Activated CD8-positive, alpha-beta T cell treated with anti-CD3 and anti-CD28 coated beads, Interleukin-2, amount 10 ng/mL, durations not matched to agents 7 days and 5 days (primary cell): ENCODE measurements at places on chromosomes 7 and 10.

DNA sequence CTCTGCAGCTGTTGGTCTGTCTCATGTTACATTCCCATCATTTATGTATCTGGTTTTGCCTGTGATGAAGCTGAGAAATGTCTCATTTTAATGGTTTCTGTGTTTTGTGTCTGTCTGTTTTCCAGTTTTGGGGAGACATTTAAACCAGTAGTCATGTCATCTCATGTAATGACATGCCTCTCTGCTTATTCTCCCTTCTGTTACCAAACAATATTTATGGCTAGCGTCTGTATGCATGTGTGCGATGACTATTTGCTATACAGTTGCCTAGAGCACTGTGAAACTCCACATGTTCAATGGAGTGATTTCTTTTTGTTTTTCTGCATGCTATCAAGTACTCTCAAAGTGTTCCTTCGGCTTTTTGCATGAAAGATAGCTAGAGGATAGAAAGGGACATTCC, 132.0 kb downstream of the ST7 start:
- no peak overlapping the region for H3K27ac ChIP-seq
- no peaks in the 10 kb centered on the region for H3K36me3 ChIP-seq
- H3K4me3 ChIP-seq, result no peak overlapping the region
- DNase-seq, result no peak
- no peaks in the 10 kb centered on the region for H3K27me3 ChIP-seq

DNA sequence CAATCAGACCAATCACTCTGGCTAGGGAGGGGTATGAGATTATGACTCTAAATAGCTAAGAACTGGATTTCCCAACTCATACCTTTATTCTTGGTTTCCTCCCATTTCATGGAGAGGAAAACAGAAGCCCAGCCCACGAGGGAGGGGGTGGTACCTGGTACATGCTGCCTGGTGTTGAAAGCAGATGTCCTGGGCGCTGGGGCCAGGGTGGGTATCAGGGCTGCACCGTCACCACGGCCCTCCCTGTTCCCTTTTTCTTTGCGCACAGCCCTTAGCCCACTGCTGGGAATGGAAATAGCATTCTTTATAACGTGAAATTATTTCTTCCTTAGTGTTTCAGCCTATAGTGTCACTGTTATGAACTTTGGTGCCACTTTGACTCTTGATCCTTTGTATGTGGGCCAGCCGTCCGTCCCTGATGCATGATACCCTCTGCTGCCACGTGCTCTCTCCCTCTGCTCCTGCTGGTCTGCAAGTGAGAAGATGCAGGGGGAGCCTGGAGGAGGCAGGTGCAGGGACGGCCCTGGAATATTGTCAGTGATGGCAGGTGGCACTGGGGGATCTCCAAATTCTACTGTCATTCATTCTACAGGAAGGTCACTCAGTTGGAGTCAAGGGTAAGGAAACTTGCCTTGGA, 158.5 kb downstream of the CDH23 start:
- no peaks in the 10 kb centered on the region for H3K4me1 ChIP-seq
- DNase-seq, result no peak
- H3K27ac ChIP-seq, result no peak overlapping the region
- peaks cover 29% of the 10 kb centered on the region for H3K27me3 ChIP-seq
- no peak overlapping the region for H3K4me3 ChIP-seq
- no peaks in the 10 kb centered on the region for H3K36me3 ChIP-seq

- H3K4me1 ChIP-seq, result no peaks in the 10 kb centered on the region
- H3K4me3 ChIP-seq, result no peak overlapping the region
- peaks cover 21% of the 10 kb centered on the region for H3K27me3 ChIP-seq
- DNase-seq, result no peak
- H3K27ac ChIP-seq, result no peak overlapping the region
- H3K36me3 ChIP-seq, result no peaks in the 10 kb centered on the region
Observed at GRCh38 chr7:11835260-11835659, 3.3 kb upstream of the THSD7A start.

DNA sequence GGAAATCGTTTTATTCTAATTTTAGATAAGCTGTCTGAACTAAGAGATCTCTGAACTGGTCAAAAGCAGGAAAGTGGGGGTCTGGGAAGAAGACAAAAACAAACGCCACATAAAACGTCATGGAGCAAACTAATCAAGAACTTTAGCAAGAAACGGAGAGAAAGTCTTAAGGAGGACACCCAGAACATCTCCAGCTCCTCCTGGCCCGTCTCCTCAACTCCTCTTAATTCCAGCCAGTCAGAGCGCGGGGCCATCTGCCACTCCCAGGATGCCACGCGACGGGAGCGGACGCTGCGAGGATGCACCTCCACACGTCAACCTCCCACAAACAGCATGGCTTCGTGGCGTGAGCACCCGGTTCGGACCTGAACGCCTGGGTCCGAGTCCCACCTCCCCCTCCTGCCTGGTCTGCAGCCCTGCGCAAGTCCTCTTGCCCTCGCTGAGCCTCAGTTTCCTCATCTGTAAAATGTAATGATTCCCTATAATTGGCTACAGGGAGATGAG, 598 bp downstream of the MMS19 start:
- peak overlapping the region; percentile 98 for H3K27ac ChIP-seq
- peaks cover 18% of the 10 kb centered on the region for H3K36me3 ChIP-seq
- H3K27me3 ChIP-seq, result peaks cover 28% of the 10 kb centered on the region
- DNase-seq, result peak; percentile 84
- peak overlapping the region; percentile 98 for H3K4me3 ChIP-seq

GRCh38 chr7:106736508-106737201, 75.7 kb upstream of the CCDC71L start:
- no peaks in the 10 kb centered on the region for H3K27me3 ChIP-seq
- DNase-seq, result peak; percentile 64
- no peak overlapping the region for H3K4me3 ChIP-seq
- no peaks in the 10 kb centered on the region for H3K36me3 ChIP-seq

DNA sequence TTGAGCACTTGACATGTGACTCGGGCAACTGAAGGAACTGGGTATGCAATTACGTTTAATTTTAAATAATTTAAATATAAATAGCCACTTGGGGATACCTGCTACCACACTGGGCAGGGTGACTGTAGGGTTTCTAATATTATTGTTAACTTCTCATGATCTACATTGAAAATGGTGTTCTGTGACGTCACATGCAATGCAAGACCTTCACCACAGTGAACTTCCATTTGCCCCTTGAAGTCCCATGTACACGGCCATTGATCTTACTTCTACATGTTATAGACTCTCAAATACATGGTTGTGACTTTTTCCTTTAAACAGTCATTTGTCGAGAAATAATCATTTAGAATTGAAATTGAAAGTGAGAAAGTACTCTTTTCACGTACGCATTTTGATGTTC, 154.0 kb downstream of the MGMT start:
- no peaks in the 10 kb centered on the region for H3K27me3 ChIP-seq
- DNase-seq, result no peak
- H3K4me3 ChIP-seq, result no peak overlapping the region
- no peak overlapping the region for H3K27ac ChIP-seq

DNA sequence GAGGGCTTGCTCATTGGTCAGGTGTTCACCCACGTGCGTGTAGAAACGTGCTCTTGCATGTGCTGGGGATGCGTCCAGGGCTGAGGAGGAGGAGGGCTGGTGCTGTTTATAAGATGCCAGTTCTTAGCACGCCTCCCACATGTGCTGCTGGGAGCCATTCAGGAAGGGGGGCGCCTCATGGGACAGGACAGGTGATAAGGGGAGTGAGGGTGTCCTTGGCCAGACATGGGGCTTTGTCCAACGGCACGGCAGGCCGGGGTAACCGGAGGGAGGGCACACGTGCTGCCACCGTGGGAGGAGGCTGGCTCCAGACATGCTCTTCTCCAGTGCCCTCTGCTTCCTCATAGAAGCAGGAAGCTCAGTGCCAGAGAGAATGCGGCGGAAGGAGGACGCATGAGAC, 150.0 kb downstream of the ZMYND11 start:
- no peak overlapping the region for H3K27ac ChIP-seq
- H3K36me3 ChIP-seq, result no peaks in the 10 kb centered on the region
- peaks cover 16% of the 10 kb centered on the region for H3K4me1 ChIP-seq
- no peak overlapping the region for H3K4me3 ChIP-seq

DNA sequence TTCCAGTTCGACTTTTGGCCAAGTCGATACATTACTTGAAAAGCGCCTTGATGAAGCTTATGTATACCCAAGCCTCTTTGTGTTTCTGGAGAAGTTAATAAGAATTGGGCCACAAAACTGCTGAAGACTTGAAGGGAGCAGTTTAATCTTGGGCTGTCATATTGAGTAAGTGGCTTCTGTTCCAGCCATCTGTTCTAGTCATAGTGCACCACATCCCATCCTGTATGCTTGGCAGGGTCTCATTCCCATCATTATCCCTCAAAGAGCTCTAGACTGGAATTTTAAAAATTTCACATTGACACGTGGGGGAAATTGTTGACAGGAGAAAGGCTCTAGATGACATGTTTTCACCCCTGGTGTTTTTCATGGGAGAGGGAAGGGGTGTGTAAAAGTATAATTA, 196.6 kb upstream of the PLPP4 start:
- no peaks in the 10 kb centered on the region for H3K27me3 ChIP-seq
- H3K4me3 ChIP-seq, result no peak overlapping the region
- H3K4me1 ChIP-seq, result no peaks in the 10 kb centered on the region
- no peaks in the 10 kb centered on the region for H3K36me3 ChIP-seq
- no peak overlapping the region for H3K27ac ChIP-seq

DNA sequence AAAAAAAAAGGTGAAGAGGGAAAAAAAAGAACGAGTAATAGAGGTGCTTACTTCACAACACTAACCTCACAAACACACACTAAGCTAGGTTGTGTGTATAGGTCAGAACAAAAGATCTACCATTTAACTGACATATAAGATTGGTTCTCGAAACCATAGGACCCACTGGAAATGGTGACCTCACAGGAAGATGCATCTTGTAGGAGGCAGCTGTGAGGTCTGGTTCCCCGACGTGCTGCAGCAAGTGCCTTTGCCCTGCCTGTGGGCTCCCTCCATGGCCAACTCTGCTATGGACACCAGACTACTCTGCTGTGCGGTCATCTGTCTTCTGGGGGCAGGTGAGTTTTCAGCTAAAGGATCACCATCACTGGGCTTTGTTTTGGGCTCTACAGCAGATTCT, 133.8 kb upstream of the PRSS1 start:
- H3K4me1 ChIP-seq, result peaks cover 7% of the 10 kb centered on the region
- H3K36me3 ChIP-seq, result peaks cover 3% of the 10 kb centered on the region
- DNase-seq, result no peak
- H3K27ac ChIP-seq, result peak overlapping the region; percentile 72

- H3K27ac ChIP-seq, result no peak overlapping the region
- peaks cover 6% of the 10 kb centered on the region for H3K27me3 ChIP-seq
- no peaks in the 10 kb centered on the region for H3K4me1 ChIP-seq
- DNase-seq, result no peak
Observed at GRCh38 chr7:1325646-1326510, 93.2 kb downstream of the UNCX start.

GRCh38 chr10:11594589-11595394, 16.7 kb downstream of the USP6NL start:
- H3K27ac ChIP-seq, result no peak overlapping the region
- DNase-seq, result no peak
- H3K36me3 ChIP-seq, result no peaks in the 10 kb centered on the region

DNA sequence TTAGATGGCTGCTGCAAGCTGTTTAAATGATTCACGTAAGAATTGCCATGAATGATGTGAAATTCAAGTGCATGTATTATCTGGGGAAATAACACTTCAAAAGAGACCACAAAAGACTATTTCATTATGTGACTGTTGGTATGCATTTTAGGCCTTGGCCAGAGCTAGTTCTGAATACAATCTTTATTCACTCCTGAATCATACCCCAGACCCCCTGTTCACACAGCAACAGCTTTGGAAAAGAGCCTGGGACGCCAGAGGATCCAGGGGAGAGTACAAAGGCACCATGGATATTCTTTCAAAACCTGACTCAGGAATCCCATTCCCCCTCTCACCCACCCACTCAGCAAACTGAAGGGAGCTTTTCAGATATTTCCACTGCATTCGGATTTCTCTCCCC, 377.1 kb upstream of the DPP6 start:
- H3K27me3 ChIP-seq, result no peaks in the 10 kb centered on the region
- no peaks in the 10 kb centered on the region for H3K4me1 ChIP-seq
- DNase-seq, result no peak
- no peaks in the 10 kb centered on the region for H3K36me3 ChIP-seq
- no peak overlapping the region for H3K4me3 ChIP-seq
- no peak overlapping the region for H3K27ac ChIP-seq

DNA sequence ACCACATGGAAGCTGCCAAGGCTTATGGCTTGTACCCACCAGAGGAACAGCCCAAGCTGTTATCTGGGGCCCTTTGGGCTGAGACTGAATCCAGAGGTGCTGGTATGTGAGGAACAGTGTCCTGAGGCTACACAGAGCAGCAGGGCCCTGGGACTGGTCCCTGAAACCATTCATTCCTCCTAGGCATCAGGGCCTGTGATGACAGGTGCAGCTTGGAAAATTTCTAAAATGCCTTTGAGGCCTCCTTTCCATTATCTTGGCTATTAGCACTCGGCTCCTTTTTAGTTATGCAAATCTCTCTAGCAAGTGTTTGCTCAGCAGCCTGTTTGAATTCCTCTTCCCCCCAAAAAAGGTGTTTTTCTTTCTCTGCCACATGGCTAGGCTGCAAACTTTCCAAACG, 1151.7 kb upstream of the LRRN3 start:
- H3K4me1 ChIP-seq, result no peaks in the 10 kb centered on the region
- H3K27me3 ChIP-seq, result no peaks in the 10 kb centered on the region
- no peak overlapping the region for H3K4me3 ChIP-seq

GRCh38 chr10:133275684-133276092, 980 bp downstream of the ADAM8 start:
- H3K4me3 ChIP-seq, result peak overlapping the region; percentile 87
- peak overlapping the region; percentile 86 for H3K27ac ChIP-seq
- peaks cover 49% of the 10 kb centered on the region for H3K4me1 ChIP-seq
- no peaks in the 10 kb centered on the region for H3K27me3 ChIP-seq
- peaks cover 28% of the 10 kb centered on the region for H3K36me3 ChIP-seq

DNA sequence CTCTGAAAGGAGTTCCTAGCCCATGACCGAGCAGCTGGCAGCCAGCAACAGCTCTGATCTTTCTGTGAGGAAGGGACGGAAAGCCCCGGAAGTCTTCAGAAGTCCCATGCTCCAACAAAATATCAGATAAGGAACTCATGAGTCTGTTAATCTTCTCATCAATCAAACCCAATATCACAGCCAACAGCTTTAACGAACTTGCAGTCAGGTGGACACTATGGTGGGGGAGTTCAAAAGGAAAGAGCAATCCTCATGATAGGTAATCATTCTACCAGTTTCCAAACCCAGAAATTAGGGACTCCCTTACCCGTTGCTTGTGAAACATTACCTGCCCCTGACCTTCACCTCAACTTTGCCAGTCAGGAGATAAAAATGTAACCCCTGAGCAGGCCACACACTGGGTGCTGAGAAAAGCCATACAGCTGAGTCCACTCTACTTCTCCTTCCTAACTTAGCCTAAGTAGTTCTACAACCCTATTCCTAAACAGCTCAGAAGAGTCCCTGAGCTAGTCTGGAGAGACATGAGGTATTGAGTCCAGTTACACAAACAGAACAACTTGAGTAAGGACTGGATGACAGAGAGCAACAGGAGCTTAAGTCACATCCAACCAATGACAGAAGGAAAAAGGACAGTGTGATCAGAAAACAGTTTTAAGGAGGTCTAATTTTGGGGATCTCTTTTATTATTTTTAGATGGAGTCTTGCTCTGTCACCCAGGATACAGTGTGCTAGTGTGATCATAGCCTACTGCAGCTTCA, 2.2 kb downstream of the NDST2 start:
- H3K27ac ChIP-seq, result peak overlapping the region; percentile 72
- H3K36me3 ChIP-seq, result peaks cover 64% of the 10 kb centered on the region
- no peaks in the 10 kb centered on the region for H3K27me3 ChIP-seq
- peaks cover 54% of the 10 kb centered on the region for H3K4me1 ChIP-seq
- H3K4me3 ChIP-seq, result peak overlapping the region; percentile 92

- no peak overlapping the region for H3K4me3 ChIP-seq
- no peaks in the 10 kb centered on the region for H3K36me3 ChIP-seq
- no peak overlapping the region for H3K27ac ChIP-seq
- no peak for DNase-seq
Observed at GRCh38 chr10:131049016-131049415, 262.5 kb downstream of the TCERG1L start.
